ENCODE measurements at places on chromosomes 2 and 18.

- DNase-seq, result no peak
Measured at GRCh38 chr2:24304098-24304497, 56.2 kb downstream of the ITSN2 start.

DNA sequence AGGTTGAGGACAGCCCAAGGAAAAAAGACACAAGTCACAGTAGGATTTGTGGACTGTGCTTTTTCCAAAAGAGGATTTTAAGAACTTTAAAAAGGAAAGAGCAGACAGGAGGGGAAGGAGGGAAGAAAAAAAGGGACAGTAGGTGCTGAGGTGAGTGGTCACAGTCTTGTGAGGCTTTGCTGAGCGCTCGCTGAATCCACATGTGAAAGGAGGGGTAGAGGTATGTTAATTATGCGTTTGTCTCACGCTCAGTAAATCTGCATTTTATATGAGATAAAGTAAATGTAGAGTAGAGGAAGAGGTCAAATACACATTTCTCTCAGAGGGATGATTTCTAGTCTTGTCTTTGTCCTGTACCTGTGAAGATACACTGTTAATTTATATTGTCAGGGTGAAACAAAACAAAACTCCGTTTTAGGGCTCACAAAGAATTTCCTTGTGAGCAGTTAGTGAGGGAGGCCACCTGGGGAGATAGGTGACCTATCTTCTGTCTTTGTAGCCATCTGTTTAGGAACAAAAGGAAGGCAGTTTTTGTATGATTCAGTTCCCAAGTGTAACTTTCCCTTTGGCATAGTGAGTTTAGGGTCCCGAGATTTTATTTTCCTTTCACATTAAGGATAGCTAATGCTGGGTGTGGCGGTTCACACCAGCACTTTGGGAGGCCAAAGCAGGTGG, 25.3 kb downstream of the GNAL start:
- DNase-seq, result no peak

- DNase-seq, result no peak
Measured at GRCh38 chr2:84421197-84421596, 37.9 kb downstream of the SUCLG1 start.

DNA sequence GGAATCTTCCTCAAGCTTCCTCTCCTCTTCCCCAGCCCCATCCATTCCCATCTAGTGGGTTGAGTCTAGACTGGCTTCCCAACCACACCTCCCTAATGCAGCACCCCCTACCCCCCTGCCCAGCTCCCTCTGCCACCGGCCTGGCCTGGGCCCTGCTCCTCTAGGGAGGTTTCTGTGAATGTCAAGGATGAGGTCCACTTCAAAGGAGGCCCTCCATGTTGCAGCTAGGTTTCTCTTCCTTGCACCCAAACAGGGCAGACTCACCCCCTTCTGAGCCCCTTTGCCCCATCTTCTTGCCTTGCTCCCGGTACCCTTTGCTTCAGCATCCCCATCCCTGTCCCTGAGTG, 18.3 kb downstream of the EMX1 start:
- DNase-seq, result no peak

GRCh38 chr2:199085261-199085660, 372.5 kb downstream of the SATB2 start:
- DNase-seq, result no peak

DNA sequence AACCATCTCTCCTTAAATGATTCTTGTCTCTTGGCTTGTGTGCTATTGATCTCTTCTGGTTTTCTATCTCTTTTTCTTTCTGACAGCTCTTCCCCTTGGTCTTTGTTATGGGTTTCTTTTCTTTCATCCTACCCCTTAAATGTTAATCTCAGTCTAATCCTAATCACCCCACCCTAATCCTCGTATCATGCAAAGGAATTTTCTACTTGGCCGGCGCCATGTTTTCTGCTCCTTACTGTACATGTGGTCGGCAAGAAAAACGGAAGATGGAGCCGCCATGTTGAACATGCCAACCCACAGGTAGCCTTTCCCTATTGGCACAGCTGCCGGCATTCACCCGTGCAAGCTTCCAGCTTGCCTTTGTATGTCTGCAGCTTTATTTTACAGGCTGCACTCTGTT, 61.8 kb upstream of the VPS54 start:
- no peak for DNase-seq

DNA sequence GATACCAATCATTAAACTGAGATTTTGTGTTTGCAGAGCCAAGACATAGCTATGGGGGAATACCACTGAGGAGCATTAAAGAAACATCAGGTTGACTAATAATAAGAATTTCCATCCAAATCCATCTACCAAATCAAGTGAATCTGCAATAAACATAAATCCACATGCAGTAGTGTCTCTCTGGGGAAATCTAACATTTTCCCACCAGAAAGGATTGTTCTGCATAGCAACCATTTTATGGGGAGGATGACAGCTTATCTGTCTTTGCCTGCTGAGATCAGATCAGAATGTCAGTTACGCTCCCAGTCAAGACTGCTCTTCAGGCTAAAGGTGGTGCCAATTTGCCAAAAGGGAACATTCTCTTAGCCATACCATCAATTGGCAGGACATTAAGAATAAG, 1098.9 kb upstream of the CHAC2 start:
- DNase-seq, result no peak

GRCh38 chr18:69557282-69557681, 156.6 kb downstream of the DOK6 start:
- DNase-seq, result no peak

DNA sequence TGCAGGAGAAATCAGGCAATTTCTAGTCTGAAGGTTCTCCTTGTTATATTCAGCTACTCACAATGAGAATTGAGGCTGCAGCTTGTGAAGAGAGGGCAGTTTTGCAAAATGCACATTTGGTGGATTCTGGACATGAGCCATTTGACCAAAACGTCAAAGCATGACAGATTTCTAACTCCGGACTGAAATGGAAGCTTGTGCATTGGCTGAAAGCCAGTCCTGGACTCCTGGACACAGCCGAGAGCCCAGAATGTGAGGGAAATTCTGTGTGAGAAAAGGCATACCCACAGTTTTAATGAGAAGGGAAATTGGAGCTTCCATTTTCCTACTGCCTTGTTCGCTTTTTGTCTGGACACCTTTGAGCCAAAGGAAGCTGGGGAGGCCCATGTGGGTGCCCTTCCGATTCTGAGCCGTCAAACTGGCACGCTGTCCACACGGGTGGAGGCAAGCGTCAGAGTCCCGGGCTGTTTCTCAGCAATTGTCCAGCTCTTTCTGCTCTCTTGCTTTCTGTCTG, 23.7 kb upstream of the ROCK2 start:
- no peak for DNase-seq

DNA sequence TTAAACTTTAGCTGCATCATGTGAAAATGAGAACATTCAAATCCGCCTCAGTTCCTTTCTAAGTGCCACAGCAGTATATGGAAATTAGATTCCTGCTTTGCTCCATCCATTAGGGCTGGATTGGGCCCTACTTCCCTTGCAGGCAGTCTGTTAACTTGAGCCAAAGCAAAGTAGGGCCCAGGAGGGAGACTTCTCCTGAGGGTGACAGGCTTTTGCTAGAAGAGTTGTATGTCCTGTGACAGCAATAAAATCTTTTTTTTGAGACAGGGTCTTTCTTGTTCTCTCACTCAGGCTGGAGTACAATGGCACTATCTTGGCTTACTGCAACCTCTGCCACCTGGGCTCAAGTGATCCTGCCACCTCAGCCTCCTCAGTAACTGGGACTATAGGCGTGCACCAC, 28.1 kb downstream of the VIL1 start:
- no peak for DNase-seq

GRCh38 chr18:48918660-48919456, 31.9 kb downstream of the SMAD7 start:
- no peak for DNase-seq

- no peak for DNase-seq
Measured at GRCh38 chr18:74271635-74272034, 20.1 kb downstream of the CYB5A start.

- no peak for DNase-seq
Measured at GRCh38 chr2:58856100-58856499, 615.0 kb upstream of the FANCL start.

- no peak for DNase-seq
Measured at GRCh38 chr2:46448641-46449040, 30.7 kb upstream of the TMEM247 start.

DNA sequence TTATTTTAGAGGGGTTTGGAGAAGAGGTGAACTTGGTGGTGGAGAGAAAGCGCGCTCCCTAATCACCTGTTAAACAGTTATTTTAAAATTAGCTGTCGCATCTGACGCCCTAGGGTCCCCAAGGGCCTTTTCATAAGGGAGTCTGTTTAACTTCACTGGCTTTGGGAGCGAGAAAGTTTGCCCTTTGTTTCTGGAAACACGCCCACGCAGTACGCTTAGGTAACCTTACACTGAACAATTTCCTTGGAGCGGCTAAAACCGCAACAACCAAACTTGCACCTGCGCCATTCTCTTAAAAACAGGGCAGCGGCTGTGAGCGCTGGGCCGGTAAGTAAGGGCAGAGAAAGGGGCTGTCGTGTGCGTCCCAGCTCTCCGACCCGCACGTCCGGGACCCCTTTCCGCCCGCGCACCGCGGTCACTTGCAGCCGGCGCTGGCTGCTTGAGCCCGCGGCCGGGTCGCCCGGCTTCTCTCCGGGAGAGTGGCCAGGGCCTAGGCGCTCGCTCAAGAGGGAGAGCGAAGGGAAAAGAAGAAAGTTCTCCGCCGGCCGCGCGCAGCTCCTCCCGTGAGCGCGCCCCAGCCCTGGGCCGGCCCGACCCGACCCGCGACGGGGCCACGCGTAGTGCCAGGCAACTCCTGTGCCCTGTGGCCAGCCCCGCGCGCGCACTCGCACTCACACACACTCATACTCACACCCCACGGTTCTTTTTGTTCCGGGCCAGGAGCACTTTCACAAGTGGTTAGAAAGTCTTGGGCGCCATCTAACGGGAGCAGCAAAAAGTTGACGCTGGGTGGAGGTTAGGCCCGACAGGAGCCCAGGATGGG, 19.2 kb downstream of the POU3F3 start:
- peak; percentile 89 for DNase-seq

DNA sequence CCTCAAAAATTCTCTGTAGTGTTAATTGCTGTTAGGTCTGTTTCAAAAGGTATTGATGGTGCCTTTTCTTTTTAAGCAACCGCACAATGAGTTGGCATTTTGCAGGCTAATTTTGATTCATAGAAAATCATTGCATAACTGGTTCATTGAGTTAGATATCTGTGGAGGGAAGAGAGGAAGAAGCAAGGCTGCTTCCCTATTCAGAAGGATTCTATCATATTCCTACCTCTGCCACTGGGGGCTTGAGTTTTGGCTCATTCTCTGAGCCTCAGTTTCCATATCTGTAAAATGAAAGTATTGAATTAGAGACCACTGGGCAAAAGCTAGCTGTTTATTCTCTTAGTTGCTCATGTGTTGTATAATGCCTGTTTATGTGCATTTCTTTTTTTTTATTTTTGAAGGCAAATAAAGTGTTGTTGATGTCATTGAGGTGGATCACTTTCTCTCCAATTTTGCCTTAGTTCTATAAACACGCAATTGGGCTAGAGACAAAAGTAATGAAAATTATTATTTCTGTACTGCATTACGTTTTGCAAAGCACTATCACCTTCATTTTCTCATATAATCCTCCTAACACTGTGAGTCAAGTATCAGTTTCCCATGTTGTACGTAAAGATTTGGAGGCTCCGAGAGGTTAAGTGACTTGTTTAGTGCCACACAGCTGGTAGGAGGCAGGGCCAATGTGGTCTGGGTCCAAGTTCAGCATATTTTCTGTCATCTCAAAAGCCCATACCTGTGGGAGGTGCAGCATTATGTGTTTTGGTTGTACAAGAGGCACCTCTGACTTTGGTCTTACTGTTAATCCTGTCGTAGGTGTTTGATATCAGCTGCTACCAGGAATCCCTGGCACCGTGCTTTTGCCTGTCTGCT, 5.9 kb downstream of the TRIB2 start:
- no peak for DNase-seq

GRCh38 chr2:137672989-137673552, 291.2 kb upstream of the HNMT start:
- no peak for DNase-seq

DNA sequence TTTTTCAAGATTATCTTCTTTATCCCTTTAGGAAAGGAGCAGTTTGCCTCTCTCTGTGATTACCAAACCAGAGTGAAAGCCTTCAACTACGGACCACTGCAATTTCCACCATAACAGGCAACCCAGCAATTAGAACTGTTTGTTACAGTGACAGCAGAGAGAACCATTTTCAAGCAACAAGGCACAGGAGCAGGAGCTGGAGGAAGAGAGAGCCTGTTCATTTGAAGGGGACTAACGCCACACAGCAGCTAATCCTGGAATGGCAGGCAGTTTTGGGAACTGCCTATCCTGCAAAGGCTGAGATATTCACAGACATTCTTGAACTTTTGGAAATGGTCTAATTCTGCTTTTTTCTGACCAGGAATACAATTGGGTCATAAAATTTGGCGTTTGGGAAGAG, 1541.9 kb upstream of the PIK3C3 start:
- DNase-seq, result peak; percentile 55

- DNase-seq, result no peak
Measured at GRCh38 chr2:237909075-237909695, 49.8 kb downstream of the RAMP1 start.

DNA sequence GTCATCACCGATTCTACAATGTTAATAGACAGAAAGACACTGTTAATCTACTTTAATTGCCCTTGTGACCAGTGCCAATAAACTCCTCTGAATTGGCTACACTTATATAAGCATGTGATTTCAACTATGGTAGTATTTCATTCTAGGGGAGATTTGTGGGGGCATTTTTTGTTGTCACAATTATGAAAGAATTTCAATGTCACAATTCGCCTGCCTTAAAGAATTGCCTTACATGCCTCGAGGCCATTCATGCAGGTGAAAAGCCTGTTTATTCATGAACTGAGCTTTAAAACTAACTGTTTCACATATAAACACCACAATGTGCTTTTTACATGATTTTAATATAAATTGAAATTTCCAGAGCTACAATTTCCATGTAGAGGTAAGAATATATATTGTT, 162.8 kb downstream of the GCA start:
- no peak for DNase-seq

GRCh38 chr2:31997653-31998052, 13.2 kb downstream of the MEMO1 start:
- no peak for DNase-seq

DNA sequence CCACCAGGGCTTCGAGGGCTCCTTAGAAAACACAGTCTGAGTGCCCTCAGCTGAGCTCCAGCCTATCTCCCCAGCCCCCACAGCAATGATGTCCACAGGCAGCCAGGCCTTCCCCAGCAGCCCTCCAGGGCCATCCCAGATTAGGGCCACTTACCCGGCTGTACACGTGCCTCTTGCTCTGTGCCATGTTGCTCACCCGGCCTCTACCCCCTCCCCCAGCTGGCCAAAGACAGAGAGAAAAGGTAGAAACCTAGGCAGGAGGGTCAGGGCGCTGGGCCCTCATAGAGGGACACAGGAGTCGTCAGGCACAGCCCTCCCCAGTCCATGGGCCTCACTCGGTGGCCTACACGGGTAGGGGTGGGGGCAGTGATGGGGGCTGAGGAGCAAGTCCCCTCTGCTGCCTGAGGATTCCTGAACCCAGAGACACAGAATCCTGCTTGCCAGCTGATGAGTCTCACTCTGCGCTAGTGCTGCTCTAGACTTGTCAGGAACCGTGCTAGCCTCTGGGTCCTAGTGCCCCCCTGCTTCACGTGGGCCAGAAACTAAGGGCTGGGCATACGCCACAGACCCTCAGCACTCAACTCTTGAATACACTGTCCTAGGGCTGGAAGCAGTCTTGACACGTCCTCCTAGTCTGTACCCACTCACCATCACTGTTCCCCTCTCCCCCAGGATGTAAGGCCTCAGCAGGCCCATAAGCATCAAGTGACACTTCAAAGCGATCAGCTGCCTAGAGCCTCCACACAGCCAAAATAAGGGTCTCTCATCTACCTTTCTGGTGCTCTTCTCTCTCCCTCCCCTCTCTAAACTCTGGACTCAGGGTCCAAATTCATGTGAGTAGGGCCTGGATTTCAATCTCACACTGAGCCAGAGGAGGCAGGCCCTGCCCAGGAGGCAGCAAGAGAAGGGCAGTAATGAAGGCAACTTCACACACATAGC, at the start of gene DCTN1:
DCTN1 (minus strand) TSS at position 461 of the 939 bp plus-strand sequence; CDS start at position 187, 274 bp downstream.
- DNase-seq, result peak; percentile 96
